ENCODE measurements at places on chromosomes 3 and 15. TPM values are rescaled to one million over a fixed set of nuclear protein-coding genes. Genes with fewer than 3 reads are reported as not detected.

DNA sequence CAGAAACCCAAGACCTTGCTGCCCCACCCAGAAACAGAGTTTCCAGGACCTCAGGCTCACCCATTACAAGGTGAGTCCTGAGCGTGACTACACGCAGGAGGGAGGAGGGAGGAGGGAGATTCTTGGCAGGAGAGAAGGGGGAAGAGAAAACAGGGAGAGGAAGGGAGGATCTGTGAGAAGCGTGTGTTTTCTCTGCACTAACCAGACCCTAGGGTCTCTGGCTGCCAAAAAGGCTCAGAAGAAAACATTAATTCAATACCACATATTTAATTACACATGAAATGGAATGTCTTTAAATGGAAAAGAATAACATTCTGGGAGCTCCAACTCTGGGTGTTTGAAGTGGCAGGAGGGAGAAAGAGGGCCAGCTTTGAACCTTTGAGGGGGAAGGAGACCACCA is 309.0 kb downstream of the NTRK3 start:
- H3K4me3 ChIP-seq, result no peak overlapping the region
- H3K27ac ChIP-seq, result no peak overlapping the region
- no peaks in the 10 kb centered on the region for H3K27me3 ChIP-seq
- no peak for DNase-seq
- peaks cover 6% of the 10 kb centered on the region for H3K4me1 ChIP-seq
- H3K36me3 ChIP-seq, result no peaks in the 10 kb centered on the region

GRCh38 chr3:71360180-71360579 is 223.3 kb downstream of the FOXP1 start:
- DNase-seq, result no peak
- no peak overlapping the region for H3K27ac ChIP-seq
- no peaks in the 10 kb centered on the region for H3K36me3 ChIP-seq
- H3K4me3 ChIP-seq, result no peak overlapping the region
- peaks cover 15% of the 10 kb centered on the region for H3K4me1 ChIP-seq
- no peaks in the 10 kb centered on the region for H3K27me3 ChIP-seq

- H3K27ac ChIP-seq, result no peak overlapping the region
- no peak overlapping the region for H3K4me3 ChIP-seq
- peaks cover 4% of the 10 kb centered on the region for H3K4me1 ChIP-seq
- no peaks in the 10 kb centered on the region for H3K36me3 ChIP-seq
- H3K27me3 ChIP-seq, result no peaks in the 10 kb centered on the region
Measured at GRCh38 chr3:193828477-193828876, 235.5 kb downstream of the OPA1 start.

DNA sequence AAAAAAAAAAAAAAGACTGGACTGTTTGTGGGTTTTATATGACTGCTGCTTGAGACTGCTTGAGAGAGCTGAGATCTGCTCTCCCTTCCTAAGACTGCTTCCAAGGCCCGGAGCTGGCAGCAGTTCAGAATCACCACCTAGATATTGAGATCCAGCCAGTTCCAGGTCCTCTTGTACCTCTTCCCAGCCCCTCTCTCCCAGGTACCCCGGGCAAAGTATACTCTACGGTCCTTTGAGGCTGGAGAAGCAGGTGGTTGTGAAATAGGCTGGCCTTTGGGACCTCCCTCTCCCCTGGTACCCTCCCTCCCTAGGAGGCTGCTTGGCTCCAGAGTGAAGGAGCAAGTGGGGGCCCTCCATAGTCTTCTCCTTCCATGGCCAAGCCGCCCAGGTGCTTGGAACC is 12.6 kb upstream of the BAHD1 start:
- H3K27me3 ChIP-seq, result no peaks in the 10 kb centered on the region
- DNase-seq, result no peak
- no peaks in the 10 kb centered on the region for H3K4me1 ChIP-seq
- H3K36me3 ChIP-seq, result no peaks in the 10 kb centered on the region

GRCh38 chr15:87623832-87624231 is 632.7 kb downstream of the NTRK3 start:
- H3K4me1 ChIP-seq, result peaks cover 13% of the 10 kb centered on the region
- no peaks in the 10 kb centered on the region for H3K27me3 ChIP-seq
- H3K27ac ChIP-seq, result no peak overlapping the region
- DNase-seq, result no peak

DNA sequence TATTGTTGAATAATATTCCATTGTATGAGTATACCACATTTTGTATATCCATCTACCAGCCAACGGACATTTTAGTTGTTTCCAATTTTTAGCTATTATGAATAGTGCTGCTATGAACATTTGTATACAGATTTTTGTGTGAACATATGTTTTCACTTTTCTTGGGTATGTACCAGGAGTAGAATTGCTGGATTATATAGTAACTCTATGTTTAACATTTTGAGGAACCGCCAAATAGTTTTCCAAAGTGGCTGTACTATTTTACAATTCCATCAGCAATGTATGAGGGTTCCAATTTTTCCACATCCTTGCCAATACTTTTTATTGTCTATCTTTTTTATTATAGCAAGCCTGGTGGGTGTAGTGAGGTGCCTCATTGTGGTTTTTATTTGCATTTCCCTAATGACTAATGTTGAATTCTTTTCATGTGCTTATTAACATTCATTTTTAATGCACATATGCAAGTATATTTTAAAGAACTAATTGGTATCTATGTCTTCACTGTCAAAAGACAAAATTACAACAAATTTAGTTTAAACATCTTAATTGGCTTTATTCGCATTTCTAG is 77.5 kb upstream of the PIAS1 start:
- no peaks in the 10 kb centered on the region for H3K4me1 ChIP-seq
- no peaks in the 10 kb centered on the region for H3K27me3 ChIP-seq
- no peak overlapping the region for H3K4me3 ChIP-seq
- H3K36me3 ChIP-seq, result no peaks in the 10 kb centered on the region
- H3K27ac ChIP-seq, result no peak overlapping the region

- H3K4me1 ChIP-seq, result peaks cover 6% of the 10 kb centered on the region
- H3K27me3 ChIP-seq, result no peaks in the 10 kb centered on the region
- H3K4me3 ChIP-seq, result no peak overlapping the region
Measured at GRCh38 chr3:149839896-149840295, 26.9 kb downstream of the RNF13 start.

TM6SF1 gene
- polyA plus RNA-seq, result 2.6 TPM

GRCh38 chr3:89957451-89957850 is 850.0 kb downstream of the EPHA3 start:
- no peaks in the 10 kb centered on the region for H3K36me3 ChIP-seq
- DNase-seq, result no peak
- no peaks in the 10 kb centered on the region for H3K27me3 ChIP-seq
- no peak overlapping the region for H3K4me3 ChIP-seq

HYAL3 gene
- polyA plus RNA-seq, result 4.4 TPM

- no peak for DNase-seq
- H3K27me3 ChIP-seq, result peaks cover 22% of the 10 kb centered on the region
- peaks cover 26% of the 10 kb centered on the region for H3K36me3 ChIP-seq
Measured at GRCh38 chr3:184240384-184241140, 8.2 kb downstream of the ALG3 start.

SUCNR1 gene
- 2.8 TPM for polyA plus RNA-seq

GRCh38 chr15:33722005-33722672 is 246.2 kb upstream of the CHRM5 start:
- no peaks in the 10 kb centered on the region for H3K36me3 ChIP-seq
- no peak for DNase-seq
- no peaks in the 10 kb centered on the region for H3K27me3 ChIP-seq
- H3K27ac ChIP-seq, result no peak overlapping the region
- no peak overlapping the region for H3K4me3 ChIP-seq

GRCh38 chr3:100536093-100536492 is 43.7 kb downstream of the TMEM45A start:
- no peaks in the 10 kb centered on the region for H3K27me3 ChIP-seq
- DNase-seq, result no peak
- no peaks in the 10 kb centered on the region for H3K4me1 ChIP-seq

GRCh38 chr3:22319446-22319845 is 568.4 kb upstream of the ZNF385D start:
- H3K27me3 ChIP-seq, result no peaks in the 10 kb centered on the region
- no peak for DNase-seq
- no peaks in the 10 kb centered on the region for H3K4me1 ChIP-seq
- H3K36me3 ChIP-seq, result no peaks in the 10 kb centered on the region
- H3K27ac ChIP-seq, result no peak overlapping the region

DNA sequence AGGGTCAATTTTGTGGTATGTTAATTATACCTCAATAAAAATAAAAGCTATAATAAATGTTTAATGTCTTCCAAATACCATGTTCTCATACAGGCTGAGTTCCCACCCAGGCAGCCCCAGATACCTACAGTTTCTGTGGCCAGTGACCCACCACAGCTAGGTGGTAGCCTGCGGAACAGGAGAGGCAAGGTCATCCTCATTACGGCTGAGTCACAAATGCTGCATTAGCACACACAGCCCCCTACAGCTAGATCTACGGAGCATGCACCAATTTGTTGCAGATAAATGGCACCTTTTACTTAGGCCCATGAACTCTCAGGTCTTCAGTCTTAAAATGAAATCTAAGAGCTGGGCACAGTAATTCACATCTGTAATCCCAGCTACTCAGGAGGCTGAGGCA is 5.1 kb downstream of the SPATA12 start:
- H3K27ac ChIP-seq, result no peak overlapping the region
- no peaks in the 10 kb centered on the region for H3K27me3 ChIP-seq
- no peaks in the 10 kb centered on the region for H3K4me1 ChIP-seq
- DNase-seq, result no peak
- H3K36me3 ChIP-seq, result no peaks in the 10 kb centered on the region

SYNPR gene
- polyA plus RNA-seq, result not detected

DNA sequence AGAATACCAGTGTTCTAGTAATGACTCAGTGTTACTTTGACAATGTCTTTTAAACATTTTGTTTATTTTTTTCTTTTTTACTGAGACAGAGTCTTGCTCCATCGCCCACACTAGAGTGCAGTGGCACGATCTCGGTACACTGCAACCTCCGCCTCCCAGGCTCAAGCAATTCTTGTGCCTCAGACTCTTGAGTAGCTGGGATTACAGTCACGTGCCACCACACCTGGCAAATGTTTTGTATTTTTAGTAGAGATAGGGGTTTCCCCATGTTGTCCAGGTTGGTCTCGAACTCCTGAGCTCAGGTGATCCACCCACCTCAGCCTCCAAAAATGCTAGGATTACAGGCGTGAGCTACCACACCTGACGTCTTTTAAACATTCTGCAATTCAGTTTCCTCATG is 15.7 kb downstream of the AQR start:
- no peaks in the 10 kb centered on the region for H3K27me3 ChIP-seq
- H3K27ac ChIP-seq, result no peak overlapping the region
- H3K4me3 ChIP-seq, result no peak overlapping the region

GOLGA6D gene
- polyA plus RNA-seq, result not detected
